ENCODE measurements at places on chromosomes 7 and 10.

DNA sequence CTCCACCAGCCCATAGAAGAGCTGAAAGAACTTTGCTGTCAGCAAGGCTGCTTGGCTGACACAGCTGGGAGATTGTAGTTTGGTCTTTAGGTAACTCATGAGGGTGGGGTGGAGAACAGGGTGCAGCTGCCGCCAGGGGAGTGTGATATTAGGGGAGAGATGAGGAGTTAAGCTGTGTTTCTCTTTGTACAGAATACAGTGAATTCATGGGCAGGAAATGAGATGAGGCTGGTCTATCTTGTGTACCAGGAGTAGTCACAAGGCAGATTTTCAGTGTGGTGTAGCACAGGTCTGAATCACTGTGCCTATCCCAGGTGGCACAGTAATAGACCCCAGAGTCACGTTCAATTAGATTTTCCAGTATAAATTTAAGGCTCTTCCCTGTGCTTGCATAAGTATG, 56.6 kb upstream of the TARP start:
- no peak for DNase-seq

DNA sequence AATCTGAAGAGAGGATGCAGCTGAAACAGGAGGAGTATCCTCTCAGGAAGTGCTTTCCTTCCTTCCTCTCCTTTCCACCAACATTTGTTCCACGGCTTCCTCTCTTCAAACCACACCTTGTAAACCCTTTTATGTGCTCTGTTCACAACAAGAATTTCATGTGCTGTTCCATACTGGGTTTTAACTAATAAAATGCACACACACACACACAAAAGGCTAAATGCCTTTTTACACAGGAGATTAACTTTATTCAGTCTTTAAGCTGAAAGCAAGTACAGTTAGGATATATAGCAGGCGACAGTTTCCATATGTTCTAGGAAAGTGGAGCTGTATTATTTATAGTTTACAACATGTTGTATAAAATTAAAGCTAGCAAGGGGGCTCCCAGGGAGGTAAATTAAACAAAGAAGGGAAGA, 106.7 kb downstream of the REEP3 start:
- no peak for DNase-seq

DNA sequence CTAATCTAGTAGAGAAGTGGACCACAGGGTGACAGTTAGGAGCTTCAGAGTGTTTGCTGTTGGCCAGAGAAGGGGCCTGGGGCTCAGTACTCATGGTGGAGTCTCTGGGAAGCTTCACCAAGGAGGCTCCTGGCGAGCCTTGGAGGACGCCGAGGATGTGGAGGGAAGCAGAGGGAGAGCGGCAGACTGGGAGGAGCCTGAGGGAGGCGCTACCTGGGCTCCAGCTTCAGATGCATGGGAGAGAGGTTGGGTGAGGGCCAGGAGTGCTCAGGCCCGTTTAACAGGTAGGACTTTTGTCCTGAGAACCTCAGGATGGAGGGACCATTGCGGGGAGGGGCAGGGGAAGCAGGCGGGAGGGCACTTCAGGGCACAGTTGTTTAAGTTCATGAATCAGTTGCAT, 24.2 kb downstream of the DOCK1 start:
- no peak for DNase-seq

GRCh38 chr7:37107047-37107750, 341.5 kb downstream of the ELMO1 start:
- no peak for DNase-seq

- DNase-seq: no peak
Measured at GRCh38 chr10:113135025-113135424, 185.0 kb downstream of the TCF7L2 start.

DNA sequence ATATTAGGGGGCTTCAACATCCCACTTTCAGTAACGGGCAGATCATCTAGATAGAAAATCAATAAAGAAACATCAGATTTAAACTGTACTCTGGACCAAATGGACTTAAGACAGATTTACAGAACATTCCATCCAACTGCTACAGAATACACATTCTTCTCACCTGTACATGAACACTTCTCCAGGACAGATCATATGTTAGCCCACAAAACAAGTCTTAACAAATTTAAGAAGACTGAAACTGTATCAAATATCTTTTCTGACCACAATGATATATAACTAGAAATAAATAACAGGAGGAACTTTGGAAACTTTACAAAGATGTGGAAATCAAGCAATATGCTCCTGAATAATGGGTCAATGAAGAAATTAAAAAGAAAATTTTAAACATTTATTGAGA, 86.7 kb downstream of the MICU1 start:
- no peak for DNase-seq

DNA sequence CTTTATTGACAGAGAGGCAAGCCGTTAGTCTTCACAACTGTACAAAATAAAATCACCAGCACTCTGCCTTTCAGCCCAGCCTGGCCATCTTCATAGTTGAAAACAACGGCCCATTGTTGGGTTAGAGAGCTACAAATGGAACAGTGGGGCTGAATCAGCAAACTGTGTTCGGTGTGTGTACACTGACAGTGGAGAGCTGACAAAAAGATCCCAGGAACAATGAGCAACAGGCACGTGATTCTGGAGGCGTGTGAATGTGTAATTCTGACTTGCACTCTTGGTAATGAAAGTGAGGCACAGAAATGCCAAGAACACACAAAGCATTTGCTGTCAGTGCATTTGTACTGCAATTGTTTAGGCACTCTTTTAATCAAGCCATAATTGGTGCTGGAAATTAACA, 303.7 kb downstream of the WDR11 start:
- no peak for DNase-seq

DNA sequence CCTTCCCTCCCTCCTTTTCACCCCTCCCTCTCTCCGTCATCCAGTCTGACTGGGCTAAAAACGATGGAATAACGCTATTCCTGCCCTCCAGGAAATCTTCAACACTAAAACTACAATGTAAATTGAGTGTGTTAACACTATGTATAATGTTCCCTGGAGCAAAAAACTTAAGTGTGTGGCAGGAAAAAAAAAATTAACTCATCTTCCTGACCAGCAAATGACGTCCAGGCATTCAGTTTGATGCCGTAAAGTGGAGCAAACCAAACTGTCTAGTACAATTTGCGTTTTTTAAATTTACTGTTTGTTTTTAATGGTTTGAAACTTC, 545 bp upstream of the MTPN start:
- DNase-seq: no peak

DNA sequence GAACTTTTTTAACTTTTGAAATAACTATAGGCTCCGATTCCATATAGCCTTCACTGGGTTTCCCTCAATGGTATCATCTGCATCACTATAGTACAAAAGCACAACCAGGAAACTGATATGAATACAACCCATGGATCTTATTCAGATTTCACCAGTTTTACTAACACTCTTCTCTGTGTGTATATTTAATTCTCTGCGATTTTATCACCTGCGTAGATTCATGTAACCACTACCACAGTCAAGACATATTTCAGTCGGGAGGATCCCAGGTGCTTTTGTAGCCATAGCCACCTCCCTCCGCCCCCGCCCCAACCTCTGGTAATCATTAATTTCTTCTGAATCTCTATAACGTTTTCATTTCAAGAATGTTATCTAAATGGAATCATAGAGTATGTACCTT, 82.8 kb upstream of the C7orf33 start:
- no peak for DNase-seq

- DNase-seq: no peak
Measured at GRCh38 chr10:49617121-49618020, 3.5 kb downstream of the CHAT start.

- DNase-seq: no peak
Measured at GRCh38 chr7:27073076-27073475, 22.7 kb downstream of the HOXA1 start.

- no peak for DNase-seq
Measured at GRCh38 chr10:95300022-95300539, 9.3 kb upstream of the PDLIM1 start.

DNA sequence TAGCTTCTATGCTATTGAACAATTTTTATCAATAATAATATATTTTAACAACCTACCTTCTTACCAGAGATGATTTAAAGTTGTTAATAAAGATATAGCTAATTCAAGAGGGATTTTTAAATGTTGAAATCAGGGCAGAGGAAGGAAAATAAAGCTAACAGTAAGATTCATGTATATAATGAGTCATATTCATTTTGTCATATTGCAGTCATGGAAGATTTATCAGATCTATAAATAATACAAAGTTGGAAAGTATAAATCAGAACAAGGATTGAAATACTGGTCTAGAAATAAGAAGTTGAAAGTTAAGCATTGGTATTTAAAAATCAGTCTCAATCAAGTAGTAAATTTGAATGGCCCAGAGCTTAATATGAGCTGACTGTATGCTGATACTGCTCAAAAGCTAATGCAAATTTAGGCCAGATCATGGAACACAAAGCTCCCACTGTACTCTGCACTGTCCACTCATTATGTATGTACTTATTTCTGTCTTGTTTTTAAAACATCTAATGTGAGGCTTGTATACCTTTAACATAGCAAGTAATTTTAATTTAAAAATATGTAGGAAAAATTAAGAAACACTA, 196.9 kb downstream of the ZEB1 start:
- no peak for DNase-seq

GRCh38 chr10:102416695-102417094, 1.9 kb downstream of the PSD start:
- DNase-seq: no peak

- DNase-seq: no peak
Measured at GRCh38 chr10:61541960-61542359, 88.8 kb upstream of the TMEM26 start.

- DNase-seq: no peak
Measured at GRCh38 chr7:123682690-123683089, 27.0 kb downstream of the LMOD2 start.

GRCh38 chr10:24651923-24652322, 71.8 kb downstream of the ARHGAP21 start:
- DNase-seq: no peak

DNA sequence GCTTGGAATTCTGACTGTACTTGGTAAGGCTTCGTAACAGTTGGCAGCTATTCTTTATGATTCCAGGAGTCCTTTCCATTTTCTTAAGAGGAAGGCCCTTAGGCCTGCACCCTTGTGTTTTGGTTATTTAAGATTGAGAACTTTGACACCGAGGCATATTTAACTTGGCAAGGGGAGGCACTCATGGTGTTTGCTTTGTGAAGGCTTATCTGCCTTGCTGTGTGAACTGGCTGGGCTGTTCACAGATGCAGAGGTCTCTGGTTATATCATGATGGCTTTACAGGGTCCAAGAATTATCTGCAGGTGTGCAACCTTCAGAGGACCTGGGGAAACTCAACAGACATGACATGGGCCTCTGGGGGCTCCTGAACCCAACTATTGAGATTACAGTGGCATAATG, 833 bp upstream of the PNLIPRP1 start:
- no peak for DNase-seq

DNA sequence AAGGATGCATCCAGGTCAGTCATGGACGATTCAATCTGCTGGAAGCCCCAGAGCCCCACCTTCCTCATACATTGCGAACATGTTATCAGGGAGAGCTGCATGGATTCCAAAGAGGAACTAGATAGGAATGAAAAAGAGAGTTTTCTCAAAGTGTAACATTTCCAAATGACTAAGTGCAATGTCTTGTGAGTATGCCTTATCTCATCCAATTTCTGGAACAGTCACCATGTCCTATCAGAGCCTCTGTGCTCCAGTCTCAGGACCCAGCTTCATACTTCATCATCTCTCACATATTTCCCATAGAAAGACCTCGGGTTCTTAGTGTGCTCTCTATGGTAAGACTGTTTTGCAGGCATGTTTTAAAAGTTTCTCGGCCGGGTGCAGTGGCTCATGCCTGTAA, 26.8 kb downstream of the ZC3HC1 start:
- no peak for DNase-seq

- no peak for DNase-seq
Measured at GRCh38 chr7:141708351-141708750, at the start of gene WEE2. TSS of gene WEE2 (plus strand) at chr7:141708353. CDS start at chr7:141708759, 406 bp downstream.

- DNase-seq: no peak
Measured at GRCh38 chr10:118708571-118708970, 46.2 kb downstream of the CACUL1 start.

- no peak for DNase-seq
Measured at GRCh38 chr10:641149-642010, 48.1 kb downstream of the DIP2C start.

Measured in effector CD4-positive, alpha-beta T cell (primary cell).